ENCODE measurements at places on chromosomes 3 and 15. TPM values are rescaled to one million over a fixed set of nuclear protein-coding genes. Genes with fewer than 3 reads are reported as not detected.

The SPTBN5 gene
- total RNA-seq = 0.20 TPM

The UBR1 gene
- 4.1 TPM for total RNA-seq

The SHC4 gene
- 0.92 TPM for total RNA-seq

The SELENOS gene
- total RNA-seq = 168 TPM

The SLC9A9 gene
- total RNA-seq = 0.23 TPM

The SLCO2A1 gene
- 0.24 TPM for total RNA-seq

The KAT2B gene
- 5.9 TPM for total RNA-seq

The ILDR1 gene
- total RNA-seq = not detected

The SPINK8 gene
- total RNA-seq = not detected

The BCL2A1 gene
- total RNA-seq = 10.3 TPM

The GOLGA6A gene
- 0.12 TPM for total RNA-seq

The CCDC51 gene
- 28.0 TPM for total RNA-seq

The CPN2 gene
- not detected for total RNA-seq

The C3orf85 gene
- not detected for total RNA-seq

The RHOV gene
- 4.8 TPM for total RNA-seq

The CCNB2 gene
- total RNA-seq = 93.6 TPM
